Hindlimb muscle (tissue), 1 donor: ENCODE measurements at places on chromosomes 11 and 22. TPM values are rescaled to one million over a fixed set of nuclear protein-coding genes. Genes with fewer than 3 reads are reported as not detected.

DNA sequence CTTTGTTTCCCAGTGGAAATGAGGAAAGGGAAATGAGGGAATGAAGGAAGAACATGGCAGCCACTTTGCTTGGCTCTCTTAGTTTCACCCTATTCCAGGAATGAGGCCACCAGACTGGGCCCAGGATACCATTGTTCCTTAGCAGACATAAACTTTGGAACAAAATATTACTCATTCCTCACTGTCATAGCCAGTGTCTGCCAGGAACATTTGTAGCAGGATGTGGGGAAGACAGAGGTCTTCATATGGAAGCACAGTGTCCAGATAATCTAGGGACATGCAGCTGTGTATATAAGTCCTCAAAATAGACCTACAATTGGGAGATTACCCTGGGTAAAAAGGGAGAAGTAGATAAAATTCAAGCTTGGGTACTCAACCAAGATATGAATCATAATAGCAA is 15.2 kb upstream of the FUT4 start:
- DNase-seq = no peak

DNA sequence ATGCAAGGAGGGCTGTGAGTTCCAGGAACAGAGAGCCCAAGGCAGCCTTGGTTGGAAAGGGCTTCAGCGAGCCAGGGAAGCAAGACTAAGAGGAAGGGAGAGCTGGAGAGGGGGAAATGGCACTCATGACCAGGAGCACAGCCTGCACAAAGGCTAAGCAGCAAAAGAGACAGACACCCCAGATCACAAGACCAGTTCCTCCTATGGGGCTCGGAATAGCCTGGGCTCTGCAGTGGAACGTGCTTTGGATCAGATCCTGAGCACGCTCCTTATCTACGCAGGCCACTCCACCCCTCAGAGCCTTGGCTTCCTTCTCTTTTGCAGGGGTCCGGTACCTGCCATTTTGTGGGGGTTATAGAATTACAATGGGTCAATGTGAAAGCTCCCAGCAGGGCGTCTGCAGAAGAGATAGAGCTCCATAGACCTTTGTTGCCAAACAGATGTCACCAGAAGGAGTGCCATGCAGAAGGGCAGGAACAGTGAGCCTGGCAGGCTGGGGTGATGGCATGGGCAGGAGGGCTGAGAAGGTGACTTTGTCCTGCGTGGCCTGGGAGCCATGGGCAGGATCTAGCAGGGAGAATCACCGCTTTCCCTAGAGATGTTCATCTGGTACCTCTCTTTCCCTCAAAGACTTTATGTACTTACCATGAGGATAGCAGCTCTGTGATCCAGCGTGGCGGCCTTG is 33.8 kb downstream of the ZC3H7B start:
- no peak for DNase-seq

DNA sequence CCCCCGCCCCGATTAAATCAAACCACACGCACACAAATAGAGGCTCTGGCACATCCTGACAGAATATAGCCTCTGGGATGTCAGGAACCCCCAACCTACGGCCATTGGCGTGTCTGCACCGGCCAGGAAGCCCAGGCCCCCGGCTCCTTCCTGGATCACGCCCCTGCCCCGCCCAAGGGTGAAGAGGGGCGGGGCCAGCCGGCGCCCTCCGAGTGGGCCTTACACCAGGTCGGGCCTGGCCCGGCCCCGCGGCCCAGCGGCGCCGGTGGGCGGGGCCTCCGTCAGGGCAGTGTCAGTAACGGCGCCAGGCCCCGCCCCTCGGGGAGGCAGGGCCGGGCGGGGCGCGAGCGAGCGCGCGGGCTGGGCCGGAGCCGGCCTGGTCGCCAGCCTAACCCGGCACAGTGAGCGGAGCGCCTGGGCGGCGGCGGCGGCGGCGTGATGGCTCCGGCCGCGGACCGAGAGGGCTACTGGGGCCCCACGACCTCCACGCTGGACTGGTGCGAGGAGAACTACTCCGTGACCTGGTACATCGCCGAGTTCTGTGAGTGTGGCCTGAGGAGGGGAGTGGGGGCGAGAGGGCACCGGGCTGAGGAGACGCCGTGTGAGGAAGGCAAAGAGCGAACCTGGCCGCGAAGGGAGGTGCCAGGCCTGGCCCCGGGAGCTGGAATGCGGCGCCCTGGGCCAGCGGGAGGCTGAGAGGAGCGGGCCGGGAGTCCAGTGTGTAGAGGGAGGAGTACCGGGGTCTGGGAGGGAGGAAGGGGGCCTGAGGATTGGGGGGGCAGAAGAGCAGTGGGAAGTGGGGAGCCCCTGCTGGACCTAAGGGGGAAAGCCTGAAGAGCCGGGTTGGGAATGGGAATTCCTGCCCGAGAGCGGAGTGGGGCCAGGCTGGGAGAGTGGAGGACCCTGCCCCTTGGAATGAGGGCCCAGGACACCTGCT is at the start of gene ACER3:
Gene ACER3, plus strand, starts transcription at position 380 of the 937 bp plus-strand sequence. Its CDS starts 59 bp downstream, at position 439.
- peak; percentile 90 for DNase-seq

DNA sequence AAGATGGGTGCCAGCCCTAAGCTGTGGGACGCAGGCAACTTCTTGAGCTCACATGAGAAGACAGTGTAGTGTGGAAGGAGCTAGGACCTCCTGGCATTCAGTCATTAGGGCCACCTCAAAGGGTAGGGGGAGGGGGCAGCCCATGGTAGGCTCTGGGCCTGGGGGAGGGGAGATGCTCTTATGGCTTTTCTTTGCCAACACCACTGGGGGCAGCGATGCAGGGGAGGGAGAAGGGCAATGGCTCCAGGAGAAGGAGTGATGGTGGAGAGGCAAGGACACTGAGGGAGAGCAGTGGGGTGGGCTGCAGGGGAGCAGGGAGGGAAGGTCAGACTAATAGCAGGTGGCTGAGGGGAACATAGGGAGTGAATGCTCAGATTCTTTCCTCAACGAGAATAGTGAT is 63.3 kb upstream of the SUSD2 start:
- DNase-seq = no peak

DNA sequence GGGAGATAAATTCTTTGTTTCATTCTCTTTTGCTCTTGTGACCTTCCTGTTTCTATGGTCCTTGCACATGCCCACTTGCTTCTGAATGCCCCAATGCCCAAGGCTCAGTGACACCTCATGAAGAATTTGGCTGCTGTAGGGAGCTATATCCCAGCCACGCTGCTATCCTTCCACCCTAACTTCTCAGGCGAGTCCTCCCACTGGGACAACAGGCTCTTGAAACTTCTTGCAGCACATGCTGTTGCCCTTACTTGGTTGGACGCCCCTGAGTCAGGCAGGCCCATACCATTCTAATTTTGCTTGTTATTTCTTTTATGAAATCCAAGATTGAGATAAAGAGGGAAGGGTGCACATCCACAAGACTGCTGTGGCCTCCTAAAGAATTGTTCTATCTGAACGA is 57.6 kb upstream of the BLID start:
- no peak for DNase-seq

- DNase-seq = no peak
Measured at GRCh38 chr11:36365907-36366306, 69.8 kb downstream of the PRR5L start.

DNA sequence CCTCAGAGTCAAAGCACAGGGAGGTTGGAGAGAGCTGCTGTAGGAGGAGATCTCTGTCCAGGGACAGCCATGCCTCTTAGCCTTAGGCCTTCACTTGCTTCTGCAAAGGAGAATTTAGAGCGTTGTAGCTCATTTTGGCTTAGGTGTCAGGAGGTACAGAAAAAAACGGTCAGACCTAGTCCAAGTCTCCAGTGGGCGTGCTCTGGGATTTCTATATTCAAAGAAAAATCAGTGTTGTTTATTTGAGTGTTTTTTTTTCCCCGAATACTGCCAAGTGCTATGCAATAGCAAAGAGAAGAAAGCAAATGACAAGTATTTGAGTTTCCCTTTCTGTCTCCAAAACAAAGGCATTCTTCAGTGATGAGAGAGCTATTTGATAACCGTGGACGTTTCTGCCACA is 22.7 kb upstream of the OPCML start:
- DNase-seq = no peak

GRCh38 chr11:119447664-119448242 is 24.8 kb upstream of the THY1 start:
- DNase-seq = no peak

- DNase-seq = no peak
Measured at GRCh38 chr22:44464000-44464399, 34.0 kb downstream of the RTL6 start.

DNA sequence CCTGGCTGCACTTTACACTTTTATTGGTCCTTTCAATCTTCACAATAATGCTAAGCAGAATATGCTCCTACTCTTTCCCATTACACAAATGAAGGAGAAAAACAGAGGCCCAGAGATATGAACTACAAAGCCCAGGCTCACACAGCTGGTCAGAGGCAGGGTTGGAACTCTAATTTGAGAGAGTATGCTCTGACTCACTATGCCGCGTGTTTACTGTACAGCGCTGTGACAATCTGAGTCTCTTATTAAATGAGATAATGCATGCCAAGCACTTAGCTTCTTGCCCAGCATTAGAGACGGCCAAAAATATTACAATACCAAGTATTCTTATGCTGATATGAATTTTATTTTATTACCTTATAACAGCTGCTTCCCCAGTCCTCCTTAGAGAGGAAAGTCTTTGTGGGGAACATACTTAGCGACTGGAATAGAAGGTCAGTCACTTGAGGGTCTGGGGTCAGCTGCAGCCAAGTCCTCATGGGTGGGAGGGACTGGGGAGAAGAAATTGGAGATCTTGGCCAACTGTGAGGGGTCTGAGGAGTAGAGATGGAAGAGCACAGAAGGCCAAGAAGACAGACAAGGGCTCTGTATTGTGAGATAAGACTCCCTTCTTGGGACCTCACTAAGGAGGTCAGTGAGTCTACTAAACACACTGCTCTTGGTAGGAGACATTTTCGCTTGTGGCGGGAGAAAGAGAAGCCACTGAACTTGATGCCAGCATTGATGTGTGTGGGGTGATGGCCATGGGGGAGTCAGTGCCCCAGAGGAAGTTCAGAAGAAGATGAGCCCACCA is 150.8 kb upstream of the TIMP3 start:
- no peak for DNase-seq

- peak; percentile 61 for DNase-seq
Measured at GRCh38 chr22:17121233-17122195, at the start of gene TMEM121B. Gene TMEM121B (minus strand): TSS chr22:17121360. CDS start chr22:17121127, 233 bp downstream.

GRCh38 chr22:32127904-32128303 is 31.2 kb downstream of the C22orf42 start:
- DNase-seq = no peak

- DNase-seq = no peak
Measured at GRCh38 chr22:23529166-23530103, 50.7 kb downstream of the IGLL1 start.

GRCh38 chr11:102883141-102883540 is 8.4 kb upstream of the MMP12 start:
- no peak for DNase-seq

GRCh38 chr11:12841946-12842630 is 167.0 kb upstream of the RASSF10 start:
- DNase-seq = peak; percentile 70

DNA sequence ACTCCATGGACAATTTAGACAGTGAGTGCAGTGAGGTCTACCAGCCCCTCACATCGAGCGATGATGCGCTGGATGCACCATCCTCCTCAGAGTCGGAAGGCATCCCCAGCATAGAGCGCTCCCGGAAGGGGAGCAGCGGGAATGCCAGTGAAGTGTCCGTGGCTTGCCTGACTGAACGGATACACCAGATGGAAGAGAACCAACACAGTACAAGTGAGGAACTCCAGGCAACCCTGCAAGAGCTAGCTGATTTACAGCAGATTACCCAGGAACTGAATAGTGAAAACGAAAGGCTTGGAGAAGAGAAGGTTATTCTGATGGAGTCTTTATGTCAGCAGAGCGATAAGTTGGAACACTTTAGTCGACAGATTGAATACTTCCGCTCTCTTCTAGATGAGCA is 51.4 kb downstream of the SPECC1L start:
- no peak for DNase-seq

- no peak for DNase-seq
Measured at GRCh38 chr22:49322861-49323622, 504.6 kb downstream of the BRD1 start.

GRCh38 chr22:49710746-49711145 is 116.9 kb downstream of the BRD1 start:
- DNase-seq = no peak

GRCh38 chr11:10323793-10324170 is 18.9 kb downstream of the ADM start:
- no peak for DNase-seq

DNA sequence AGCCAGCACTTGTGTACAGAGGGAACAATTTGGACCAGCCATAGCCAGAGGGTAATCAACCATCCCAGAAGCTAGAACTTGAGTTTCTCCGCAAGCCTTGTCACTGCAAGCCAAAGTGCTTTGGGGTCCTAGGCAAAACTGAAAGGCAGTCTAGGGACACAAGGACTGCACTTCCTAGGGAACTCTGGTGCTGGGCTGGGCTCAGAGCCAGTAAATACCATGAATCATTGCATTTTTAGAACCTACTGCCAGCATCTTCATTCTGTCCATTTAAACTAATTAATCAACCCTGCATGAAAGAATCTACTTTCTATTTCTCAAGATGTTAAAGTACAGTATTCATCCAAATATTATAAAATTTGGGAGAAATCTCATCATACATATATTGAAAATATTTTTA is 20.0 kb downstream of the PATE3 start:
- no peak for DNase-seq

DNA sequence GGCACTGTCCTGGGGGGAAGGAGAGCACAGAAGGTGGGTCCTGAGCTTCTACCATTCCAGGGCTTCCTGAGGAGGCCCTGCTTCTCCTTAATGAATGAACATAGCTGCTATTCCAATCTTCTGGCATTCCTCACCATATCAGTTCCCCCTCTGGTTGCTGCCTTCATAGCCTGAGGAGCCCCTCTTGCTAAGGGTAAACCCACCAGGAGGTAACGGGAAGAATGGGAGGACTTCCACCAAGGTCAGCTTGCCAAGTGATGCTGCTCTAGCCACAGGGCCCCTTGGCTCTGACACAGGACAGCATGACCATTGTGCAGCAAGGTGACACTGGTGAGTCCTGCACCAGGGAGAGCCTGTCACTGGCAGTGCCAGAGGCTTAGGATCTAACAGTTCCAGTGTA is 1022.5 kb downstream of the TBC1D22A start:
- DNase-seq = no peak

GRCh38 chr11:116445108-116446047 is 327.4 kb downstream of the BUD13 start:
- DNase-seq = no peak

DDIAS gene
- polyA plus RNA-seq = 2.6 TPM

SLC17A6 gene
- polyA plus RNA-seq = not detected

PCNX3 gene
- 21.7 TPM for polyA plus RNA-seq

IL10RA gene
- polyA plus RNA-seq = 6.3 TPM

CARD10 gene
- 12.3 TPM for polyA plus RNA-seq

RIMBP3C gene
- 0.41 TPM for polyA plus RNA-seq

OR8G1 gene
- not detected for polyA plus RNA-seq

WBP2NL gene
- polyA plus RNA-seq = 1.1 TPM

MYOD1 gene
- polyA plus RNA-seq = 100 TPM

SAA4 gene
- polyA plus RNA-seq = not detected

OR2AG1 gene
- polyA plus RNA-seq = not detected
